ENCODE measurements at places on chromosomes 13 and 19.
A peak's percentile ranks its signal among the peaks of the same experiment; 100 is the strongest.

GRCh38 chr13:44045180-44045562, 165.5 kb downstream of the LACC1 start:
- DNase-seq = no peak

DNA sequence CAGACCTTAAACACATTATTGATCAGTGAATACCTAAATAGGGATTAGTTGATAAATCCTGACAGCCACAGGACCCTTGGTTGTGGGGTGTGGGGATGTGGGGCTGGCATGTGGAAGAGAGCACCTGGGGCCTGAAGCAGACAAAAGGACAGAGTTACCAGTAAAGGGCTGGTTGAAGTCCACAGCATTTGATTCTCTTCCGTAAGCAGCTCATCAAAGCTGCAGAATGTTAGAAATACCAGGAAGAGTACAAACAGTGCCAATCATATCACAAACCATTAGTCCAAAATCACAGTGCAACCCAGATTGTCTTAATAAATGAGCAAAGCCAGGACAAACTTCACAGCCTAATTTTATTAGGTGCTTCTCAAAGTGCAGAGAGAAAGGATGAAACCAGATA, 92.5 kb upstream of the KL start:
- DNase-seq = no peak

DNA sequence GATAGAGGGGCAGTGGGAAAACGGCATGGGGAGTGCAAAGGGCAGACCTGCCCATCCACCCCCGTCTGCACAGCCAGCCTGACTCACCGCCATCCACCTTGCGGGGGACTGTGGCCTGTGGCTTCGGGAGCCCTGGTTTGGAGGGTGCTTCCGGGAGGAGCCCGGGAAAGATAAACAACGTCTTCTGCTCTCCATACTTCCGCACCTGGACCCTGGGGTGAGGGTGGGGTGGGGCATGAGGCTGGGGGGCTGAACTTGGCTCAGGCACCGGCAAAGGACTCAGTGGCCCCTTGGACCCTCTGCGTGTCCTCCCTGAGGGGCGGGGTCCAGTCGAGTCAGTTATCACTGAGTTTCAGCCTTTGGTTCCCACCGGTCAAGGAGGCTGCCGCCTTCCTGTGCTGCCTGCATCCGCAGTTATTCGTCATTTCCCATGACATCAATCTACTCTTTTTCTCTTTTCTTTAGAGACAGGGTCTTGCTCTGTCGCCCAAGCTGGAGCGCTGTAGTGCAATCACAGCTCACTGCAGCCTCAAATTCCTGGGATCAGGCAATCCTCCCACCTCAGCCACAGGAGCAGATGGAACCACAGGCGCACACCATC, 3.2 kb downstream of the GPR108 start:
- DNase-seq = no peak

- DNase-seq = no peak
Measured at GRCh38 chr19:18261474-18261873, 12.8 kb downstream of the IQCN start.

- no peak for DNase-seq
Measured at GRCh38 chr13:73338389-73338788, 279.6 kb downstream of the KLF5 start.

- DNase-seq = no peak
Measured at GRCh38 chr19:44367024-44367423, 10.5 kb upstream of the ZNF112 start.

- no peak for DNase-seq
Measured at GRCh38 chr19:20351244-20351643, 184.2 kb downstream of the ZNF486 start.

DNA sequence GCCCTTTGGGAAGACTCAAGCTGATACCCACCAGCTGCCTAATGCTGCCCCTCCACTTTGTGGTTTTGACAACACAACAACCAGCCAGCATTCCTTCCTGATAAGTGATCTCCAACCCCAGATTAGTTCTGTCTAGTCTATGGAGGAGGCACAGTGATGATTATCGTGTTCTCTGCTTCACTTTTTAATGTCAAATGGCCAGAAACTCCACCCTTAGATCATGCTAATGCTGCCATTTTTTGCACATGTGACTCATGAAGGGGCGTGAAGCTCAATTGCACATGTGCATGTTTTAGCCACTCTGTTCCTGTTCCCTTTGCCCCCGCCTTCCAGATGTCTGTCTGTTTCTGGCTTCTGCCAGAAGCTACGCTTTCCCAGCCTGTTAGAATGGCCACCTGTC, 199.8 kb downstream of the COG6 start:
- no peak for DNase-seq

GRCh38 chr19:58509731-58510083, 2.1 kb downstream of the SLC27A5 start:
- no peak for DNase-seq

GRCh38 chr13:53250272-53250875, 221.8 kb downstream of the OLFM4 start:
- no peak for DNase-seq

GRCh38 chr19:39196860-39197562, at the start of gene NCCRP1:
Gene NCCRP1 (plus strand): TSS chr19:39196964. CDS start chr19:39196983, 19 bp downstream.
- peak; percentile 70 for DNase-seq

DNA sequence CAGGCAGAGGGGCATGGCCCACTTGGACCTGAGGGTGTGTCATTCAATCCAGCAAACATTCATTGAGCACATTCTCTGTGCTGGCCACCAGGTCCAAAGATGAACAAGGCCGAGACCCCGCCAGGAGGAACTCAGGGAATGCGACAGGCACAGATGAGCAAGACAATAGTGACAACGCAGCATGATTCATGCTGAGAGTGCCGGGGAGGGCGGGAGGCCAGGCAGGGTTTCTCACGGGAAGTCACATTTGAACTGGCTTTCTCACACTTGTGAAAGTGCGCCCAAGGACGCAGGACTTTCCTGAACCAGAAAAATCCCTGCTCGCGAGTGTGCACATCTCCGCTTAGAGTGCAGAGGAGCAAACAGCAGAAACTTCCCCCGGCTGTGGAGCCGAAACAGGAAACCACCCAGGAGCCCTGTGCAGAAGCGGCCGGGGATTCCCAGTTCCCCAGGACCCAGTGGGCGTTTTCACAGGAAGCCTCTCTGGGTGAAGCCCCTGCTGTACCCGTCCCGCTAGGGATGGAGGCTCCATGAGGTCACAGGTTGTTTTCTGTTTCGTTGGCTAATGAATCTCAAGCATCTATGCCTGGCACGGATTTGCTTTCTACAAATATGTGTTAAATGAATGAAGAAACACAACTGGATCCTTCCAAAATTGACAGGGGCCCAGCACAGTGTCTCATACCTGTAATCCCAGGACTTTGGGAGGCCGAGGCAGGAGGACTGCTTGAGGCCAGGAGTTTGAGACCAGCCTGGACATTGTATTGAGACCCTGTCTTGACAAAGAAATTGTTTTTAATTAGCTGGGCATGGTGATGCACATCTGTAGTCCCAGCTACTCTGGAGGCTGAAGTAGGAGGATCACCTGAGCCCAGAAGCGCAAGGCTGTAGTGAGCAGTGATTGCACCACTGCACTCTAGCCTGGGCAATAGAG, 68.4 kb upstream of the TM9SF2 start:
- peak; percentile 61 for DNase-seq

DNA sequence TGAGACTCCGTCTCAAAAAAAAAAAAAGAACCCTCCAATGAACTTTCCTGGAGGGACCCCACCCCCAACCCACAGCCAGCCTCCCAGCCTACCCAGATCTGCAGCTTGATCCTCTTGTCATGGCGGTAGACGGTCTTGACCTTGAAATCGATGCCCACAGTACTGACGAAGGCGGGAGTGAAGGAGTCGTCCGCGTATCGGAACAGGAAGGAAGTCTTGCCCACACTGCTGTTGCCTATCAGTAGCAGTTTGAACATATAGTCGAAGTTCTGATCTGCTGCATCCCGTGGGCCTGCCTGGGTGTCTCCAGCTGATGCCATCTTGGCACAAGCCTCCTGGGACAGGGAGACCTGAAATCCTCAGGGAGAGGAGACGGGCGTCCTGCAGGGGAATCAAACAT, 2.4 kb downstream of the RAB3D start:
- no peak for DNase-seq

GRCh38 chr13:27295660-27296059, 25.0 kb downstream of the RASL11A start:
- DNase-seq = no peak

DNA sequence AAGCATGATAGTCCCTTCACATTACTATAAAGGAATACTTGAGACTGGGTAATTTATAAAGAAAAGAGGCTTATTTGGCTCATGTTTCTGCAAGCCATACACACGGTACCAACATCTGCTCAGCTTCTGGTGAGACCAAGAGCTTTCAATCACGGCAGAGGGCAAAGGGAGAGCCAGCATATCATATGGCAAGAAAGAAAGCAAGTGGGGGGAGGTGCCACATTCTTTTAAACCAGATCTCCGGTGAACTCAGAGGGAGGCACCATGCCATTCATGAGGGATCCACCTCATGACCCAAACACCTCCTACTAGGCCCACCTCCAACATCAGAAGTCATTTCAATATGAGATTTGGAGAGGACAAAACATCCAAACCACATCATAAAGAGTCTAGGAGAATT, 20.3 kb downstream of the XPO4 start:
- DNase-seq = no peak

DNA sequence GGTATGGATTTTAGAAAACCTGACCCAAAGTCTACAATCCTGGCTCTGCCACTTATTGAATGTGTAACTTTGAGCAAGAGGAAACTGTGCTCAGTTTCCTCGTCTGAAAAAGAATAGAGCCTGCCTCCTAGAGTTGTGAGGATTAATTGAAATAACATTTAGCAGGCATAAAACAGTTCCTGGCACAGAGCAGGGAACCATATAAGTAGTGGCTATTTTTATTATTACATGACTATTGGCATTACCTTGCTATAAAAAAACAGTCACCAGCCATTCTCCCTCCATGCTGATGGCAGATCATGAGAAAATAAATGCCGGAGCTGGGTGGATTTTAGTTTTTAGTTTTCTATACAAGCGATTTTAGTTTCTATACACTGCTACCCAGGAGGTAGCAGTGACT, 5.8 kb downstream of the DOCK9 start:
- no peak for DNase-seq

GRCh38 chr19:3179739-3180293, 1.2 kb downstream of the S1PR4 start:
- DNase-seq = no peak

DNA sequence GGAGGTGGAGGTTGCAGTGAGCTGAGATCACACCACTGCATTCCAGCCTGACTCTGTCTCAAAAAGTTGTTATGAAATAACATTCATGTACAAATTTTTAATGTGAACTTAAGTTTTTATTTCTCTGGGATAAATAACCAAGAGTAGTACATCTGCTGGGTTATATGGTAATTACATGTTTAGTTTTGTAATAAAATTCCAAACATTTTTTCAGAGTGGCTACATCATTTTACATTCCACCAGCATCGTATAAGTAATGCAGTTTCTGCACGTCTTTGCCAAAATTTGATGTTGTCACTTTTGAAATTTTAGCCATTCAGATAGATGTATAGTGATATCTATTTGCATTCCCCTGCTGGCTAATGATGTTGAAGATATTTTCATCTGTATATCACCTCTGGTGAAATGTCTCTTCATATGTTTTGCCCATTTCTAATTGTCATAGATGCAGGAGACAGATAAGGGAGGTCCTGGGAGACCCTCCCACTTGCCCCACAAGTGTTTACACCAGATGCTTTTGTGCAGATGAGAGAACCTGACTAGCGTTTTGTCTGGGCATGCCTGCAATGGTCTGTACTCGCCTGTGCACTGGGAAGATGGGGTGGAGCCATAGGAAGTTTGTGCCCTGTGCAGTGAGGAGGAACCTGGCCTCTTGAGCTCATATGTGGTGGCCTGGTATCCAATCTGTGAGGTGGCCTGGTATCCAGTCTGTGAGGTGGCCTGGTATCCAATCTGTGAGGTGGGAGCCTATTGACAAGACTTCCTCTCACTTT, 12.7 kb upstream of the KBTBD6 start:
- no peak for DNase-seq

- DNase-seq = peak; percentile 82
Measured at GRCh38 chr19:7534531-7535046, 928 bp upstream of the PNPLA6 start.

DNA sequence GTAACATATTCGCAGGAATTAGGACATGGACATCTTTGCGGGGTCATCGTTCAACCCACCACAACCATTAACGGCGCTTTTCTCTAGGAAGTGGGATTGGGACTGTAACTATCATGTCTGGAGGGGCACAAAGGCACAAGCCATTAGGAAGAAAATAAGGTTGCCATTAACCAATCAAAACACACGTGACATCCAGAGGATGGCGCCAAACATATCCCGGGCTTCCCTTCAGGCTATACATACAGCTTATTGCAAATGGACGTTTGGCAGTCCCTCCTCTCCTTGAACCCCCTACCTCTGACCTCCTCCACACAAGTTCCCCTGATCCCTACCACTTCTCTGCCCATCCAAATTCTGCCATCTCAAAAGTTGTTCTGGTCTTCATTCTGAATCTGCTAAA, 26.6 kb upstream of the GSX1 start:
- no peak for DNase-seq

DNA sequence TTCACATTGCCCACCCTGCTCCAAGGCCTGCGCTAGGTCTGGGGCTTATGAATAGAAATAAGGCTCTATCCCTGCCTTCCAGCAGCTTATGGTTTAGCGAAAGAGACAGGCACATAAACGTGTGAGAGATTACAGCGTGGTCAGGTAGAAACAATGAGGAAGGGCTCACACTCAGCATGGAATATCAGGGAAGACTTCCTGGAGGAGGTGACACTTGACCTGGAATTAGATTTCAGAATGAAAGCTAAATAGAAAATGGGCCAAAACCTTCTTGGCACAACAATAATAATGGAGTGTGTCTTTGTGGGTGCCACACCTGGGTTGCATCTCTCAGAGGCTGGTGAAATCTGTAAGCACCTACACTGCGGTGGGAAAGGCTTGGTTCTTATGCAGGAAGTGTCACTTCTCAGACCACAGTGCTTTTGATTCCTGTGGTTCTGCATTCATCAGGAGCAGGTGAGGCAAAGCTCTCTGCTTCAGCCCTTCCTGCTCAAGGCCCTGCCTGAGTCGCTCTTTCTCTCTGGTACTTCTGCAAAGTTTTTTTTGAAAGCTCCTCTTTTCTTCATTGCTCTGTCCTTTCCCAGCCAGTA, 430.3 kb downstream of the ZNF536 start:
- peak; percentile 5 for DNase-seq

DNA sequence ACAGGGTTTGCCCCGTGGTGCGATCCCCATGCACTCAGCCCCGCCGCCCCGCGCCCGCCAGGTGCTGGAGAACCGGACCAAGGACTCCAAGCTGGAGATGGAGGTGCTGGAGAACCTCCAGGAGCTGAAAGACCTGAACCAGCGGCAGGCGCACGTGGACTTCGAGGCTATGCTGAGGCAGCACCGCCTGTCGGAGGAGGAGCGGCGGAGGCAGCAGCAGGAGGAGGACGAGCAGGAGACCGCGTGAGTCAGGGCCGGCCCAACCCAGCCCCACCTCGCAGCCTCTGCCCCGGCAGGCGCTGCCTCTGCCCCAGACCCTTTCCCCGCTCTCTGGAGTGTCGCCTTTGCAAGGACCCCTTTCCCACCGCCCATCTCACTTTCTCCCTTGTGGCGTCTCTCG, 11.3 kb downstream of the YJU2 start:
- no peak for DNase-seq

DNA sequence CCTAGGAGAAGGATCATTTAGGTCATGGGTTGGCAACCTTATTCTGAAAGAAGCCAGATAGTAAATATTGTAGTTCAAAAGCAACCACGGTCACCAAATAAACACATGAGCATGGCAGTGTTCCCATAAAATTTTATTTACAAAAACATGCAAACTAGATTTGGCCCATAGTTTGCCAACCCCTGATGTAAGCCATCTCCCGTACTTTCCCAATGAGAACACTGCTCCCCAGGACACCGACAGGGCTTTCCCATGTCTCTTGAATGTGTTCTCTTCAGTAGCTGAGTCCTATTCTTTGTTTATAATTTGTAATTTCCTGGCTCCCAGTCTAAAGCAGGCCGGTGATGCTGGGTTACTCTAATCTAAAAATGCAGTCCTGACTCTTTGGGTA, 239.6 kb downstream of the LHFPL6 start:
- DNase-seq = no peak

Data from ecto neural progenitor cell (in vitro differentiated cells).